Dermis blood vessel endothelial cell (primary cell): ENCODE measurements at places on chromosomes 3 and 15. TPM values are rescaled to one million over a fixed set of nuclear protein-coding genes. Genes with fewer than 3 reads are reported as not detected.

Gene FOXB1
- not detected in 2 replicates for total RNA-seq

Gene DNAH12
- total RNA-seq = under 0.01 and 0.17 TPM in 2 replicates

GRCh38 chr3:46722443-46722842, 4.8 kb upstream of the PRSS50 start:
- DNase-seq = no peak

DNA sequence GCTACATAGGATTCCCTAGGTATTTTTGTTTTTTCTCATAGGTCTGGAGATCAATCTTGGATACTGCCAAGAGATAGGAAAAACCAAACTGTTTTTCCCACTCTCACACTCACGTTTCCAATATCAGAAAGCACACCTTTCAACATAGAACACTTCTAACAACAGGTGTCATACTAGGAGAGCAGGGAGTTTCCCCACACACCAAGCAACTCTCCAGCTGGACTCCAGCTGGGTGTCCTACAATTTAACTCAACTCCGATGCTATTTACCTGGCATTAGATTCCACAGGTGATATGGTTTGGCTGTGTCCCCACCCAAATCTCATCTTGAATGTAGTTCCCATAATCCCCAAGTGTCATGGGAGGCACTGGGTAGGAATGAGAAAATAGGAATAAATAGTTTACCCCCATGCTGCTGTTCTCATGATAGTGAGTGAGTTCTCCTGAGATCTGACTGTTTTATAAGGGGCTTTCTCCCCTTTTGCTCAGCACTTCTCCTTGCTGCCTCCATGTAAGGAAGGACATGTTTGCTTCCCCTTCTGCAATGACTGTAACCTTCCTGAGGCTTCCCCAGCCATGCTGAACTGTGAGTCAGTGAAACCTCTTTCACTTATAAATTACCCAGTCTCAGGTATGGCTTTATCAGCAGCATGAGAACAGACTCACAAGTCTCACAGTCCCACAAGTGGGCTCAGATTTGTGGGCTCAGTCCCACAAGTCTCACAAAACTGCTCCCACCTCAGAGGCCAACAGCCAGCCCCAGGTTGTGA, 354.5 kb upstream of the THBS1 start:
- no peak for DNase-seq

Gene LTK
- total RNA-seq = 0.09 TPM in 1 of 2 replicates, not detected in the other

Gene LMAN1L
- total RNA-seq = not detected in 2 replicates

Gene PLSCR2
- 0.33 and 0.34 TPM in 2 replicates for total RNA-seq

Gene TRIM42
- not detected in 2 replicates for total RNA-seq

GRCh38 chr3:146970236-146970635, 365.1 kb upstream of the PLSCR5 start:
- DNase-seq = no peak

- DNase-seq = no peak
Observed at GRCh38 chr15:74203914-74204431, 1.4 kb upstream of the STRA6 start.

Gene SEC62
- 46.8 and 60.7 TPM in 2 replicates for total RNA-seq

Gene RETNLB
- not detected in 2 replicates for total RNA-seq

DNA sequence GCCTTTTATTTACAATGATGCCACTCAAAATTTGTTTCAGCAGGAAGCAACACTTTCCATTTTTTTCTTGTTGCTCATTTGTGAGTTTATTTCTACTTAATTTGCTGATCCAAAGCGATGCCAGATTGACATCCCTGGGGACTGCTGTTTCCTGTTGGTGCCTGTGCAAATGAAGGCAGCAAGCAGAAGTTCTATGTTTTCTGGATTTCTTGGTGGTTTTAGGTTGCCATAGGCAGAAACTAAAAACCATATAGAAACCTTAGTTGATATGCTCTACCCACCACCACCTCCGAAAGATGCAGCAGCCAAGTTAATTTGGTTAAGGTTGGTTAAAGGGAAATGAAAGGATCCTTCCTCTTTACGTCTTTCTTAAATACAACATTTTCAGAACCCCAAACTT, 356.2 kb downstream of the RBMS3 start:
- no peak for DNase-seq

- no peak for DNase-seq
Observed at GRCh38 chr15:33754242-33754641, 214.1 kb upstream of the CHRM5 start.

DNA sequence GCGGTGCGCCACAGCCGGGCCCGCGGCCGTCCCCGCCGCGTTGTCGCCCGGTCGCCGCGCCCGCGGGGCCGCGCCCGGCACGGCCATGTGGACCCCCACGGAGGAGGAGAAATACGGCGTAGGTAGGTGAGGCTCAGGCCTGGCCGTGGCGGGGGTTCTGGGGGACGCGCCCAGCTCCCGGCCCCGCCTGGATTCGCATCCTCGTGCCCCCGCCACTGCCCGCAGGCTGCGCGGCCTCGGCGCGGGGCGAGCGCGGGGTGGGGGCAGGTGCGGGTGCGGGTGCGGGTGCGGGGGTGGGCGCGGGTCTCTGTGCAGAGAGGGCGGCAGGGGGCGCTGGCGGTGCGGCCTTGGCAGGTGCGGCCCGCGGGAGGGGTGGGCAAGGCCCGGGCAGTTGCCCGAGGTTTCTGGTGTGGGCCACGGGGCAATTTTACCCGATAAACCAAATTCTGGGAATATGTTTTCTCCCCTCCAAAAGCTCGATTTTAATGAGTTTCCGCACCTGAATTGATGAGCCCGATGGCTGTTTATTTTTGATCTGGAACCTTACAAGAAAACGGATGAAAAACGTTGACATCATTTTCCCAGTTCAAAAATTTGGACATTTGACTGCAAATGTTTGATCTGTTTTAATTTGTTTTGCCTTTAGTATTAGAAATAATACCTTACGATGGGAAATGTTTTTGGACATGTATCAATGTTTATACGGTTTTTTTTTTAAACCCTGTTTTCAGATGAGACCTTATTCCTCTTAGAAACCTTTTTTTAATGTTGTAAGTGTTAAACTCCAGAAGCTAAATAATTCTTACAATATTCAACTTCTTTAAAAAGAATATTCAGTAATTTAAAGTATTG, 678 bp downstream of the DOCK3 start:
- peak; percentile 27 for DNase-seq

GRCh38 chr3:21526461-21526860, 224.5 kb downstream of the ZNF385D start:
- no peak for DNase-seq

DNA sequence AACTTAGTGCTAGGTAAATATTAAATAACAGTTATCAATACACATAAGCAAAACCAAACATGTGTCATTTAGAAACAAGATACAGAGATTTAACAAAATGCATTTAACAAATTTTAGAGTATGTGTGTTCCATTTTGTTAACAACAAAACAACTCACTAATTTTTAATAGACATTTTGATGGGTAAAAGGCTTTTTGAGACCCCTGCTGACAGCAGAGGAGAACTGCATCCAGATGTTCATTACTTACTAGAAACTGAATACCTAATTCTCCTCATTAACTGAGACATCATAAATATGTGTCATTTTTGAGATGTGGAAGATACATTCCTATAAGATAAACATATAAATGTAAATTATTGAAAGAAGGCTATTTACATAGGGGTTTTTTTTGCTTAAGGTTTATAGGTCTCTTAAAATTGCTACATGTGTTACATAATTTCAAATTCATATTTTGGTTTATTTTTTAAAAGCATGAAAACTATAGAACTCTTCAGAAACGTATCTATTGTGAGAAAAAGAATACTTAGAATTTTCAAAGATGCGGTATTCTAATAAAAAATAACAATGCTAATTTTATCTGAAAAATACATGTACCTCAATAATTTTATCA, 1009.8 kb downstream of the TUSC7 start:
- peak; percentile 51 for DNase-seq

GRCh38 chr3:70393881-70394612, 81.6 kb upstream of the MDFIC2 start:
- DNase-seq = no peak

Gene UPK1B
- 0.09 TPM in 1 of 2 replicates, not detected in the other for total RNA-seq

DNA sequence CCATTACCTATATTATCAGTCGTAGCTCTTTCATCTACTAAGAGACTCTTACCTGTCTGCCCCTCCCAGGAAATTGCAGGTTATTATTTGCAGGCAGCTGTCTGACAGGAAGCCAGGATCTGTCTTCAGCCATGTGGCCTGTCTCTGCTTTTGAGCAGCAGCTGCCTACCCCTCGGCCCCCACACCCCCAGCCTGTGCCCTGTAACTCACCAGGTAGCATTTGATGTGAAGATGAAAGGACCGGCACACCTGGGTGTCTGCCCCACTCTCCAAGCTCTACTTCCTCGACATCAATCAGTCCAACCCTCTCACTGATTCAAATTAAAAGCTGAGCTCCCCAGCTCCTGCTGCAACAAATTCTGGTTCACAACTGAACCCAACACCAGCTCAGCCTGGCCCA, 197.2 kb upstream of the CTNNB1 start:
- DNase-seq = no peak

GRCh38 chr3:83218383-83219200, 1457.1 kb upstream of the GBE1 start:
- no peak for DNase-seq

Gene DPPA2
- not detected in 2 replicates for total RNA-seq

GRCh38 chr3:23950293-23950692, 5.2 kb downstream of the NR1D2 start:
- DNase-seq = no peak

DNA sequence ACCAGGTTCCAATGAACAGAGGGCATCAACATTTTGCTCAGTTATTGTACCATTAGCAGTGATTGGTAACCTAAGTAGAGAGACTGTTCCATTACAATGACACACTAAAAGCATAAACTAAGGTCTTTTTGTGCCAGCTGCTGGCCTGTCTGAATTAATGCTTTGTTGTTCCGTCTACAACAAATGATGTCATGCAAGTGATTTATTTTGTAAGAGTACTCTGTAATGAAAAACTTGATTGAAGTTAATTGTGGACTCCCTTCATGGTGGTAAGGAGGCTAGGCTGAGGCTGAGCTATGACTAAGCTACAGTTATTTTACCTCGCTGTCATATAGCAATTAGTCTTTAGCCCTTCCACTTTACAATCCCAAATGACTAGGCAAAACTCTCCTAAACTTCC, 23.2 kb downstream of the RCN2 start:
- DNase-seq = no peak

DNA sequence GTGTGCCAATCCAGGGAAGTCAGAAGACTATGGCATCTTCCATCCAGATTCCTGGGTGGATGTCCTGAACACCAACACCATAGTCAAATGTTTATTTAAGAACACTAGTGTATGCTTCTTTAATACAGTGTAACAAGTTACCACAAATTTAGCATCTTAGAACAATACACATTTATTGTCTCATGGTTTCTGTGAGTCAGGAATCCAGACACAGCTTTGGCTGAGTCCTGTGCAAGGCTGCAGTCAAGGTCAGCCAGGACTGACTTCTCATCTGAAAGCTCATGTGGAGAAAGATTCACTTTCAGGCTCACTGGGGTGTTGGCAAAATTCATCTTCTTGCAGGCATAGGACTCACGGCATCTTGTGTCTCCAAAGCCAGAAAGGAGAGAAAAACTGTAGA, 143.4 kb downstream of the ANXA2 start:
- DNase-seq = no peak

Gene ACTC1
- not detected in 2 replicates for total RNA-seq

Gene ZNF660
- 0.79 and 2.2 TPM in 2 replicates for total RNA-seq

- no peak for DNase-seq
Observed at GRCh38 chr3:70179111-70179510, 133.3 kb downstream of the MDFIC2 start.

GRCh38 chr15:34109797-34110663, 8.1 kb downstream of the PGBD4 start:
- peak; percentile 73 for DNase-seq
